ENCODE measurements at places on chromosomes 1 and 21.
A peak's percentile ranks its signal among the peaks of the same experiment; 100 is the strongest.

GRCh38 chr1:63119575-63120155, 202.7 kb upstream of the FOXD3 start:
- DNase-seq, result no peak

GRCh38 chr21:34878940-34879339, 170.2 kb downstream of the RUNX1 start:
- DNase-seq, result no peak

DNA sequence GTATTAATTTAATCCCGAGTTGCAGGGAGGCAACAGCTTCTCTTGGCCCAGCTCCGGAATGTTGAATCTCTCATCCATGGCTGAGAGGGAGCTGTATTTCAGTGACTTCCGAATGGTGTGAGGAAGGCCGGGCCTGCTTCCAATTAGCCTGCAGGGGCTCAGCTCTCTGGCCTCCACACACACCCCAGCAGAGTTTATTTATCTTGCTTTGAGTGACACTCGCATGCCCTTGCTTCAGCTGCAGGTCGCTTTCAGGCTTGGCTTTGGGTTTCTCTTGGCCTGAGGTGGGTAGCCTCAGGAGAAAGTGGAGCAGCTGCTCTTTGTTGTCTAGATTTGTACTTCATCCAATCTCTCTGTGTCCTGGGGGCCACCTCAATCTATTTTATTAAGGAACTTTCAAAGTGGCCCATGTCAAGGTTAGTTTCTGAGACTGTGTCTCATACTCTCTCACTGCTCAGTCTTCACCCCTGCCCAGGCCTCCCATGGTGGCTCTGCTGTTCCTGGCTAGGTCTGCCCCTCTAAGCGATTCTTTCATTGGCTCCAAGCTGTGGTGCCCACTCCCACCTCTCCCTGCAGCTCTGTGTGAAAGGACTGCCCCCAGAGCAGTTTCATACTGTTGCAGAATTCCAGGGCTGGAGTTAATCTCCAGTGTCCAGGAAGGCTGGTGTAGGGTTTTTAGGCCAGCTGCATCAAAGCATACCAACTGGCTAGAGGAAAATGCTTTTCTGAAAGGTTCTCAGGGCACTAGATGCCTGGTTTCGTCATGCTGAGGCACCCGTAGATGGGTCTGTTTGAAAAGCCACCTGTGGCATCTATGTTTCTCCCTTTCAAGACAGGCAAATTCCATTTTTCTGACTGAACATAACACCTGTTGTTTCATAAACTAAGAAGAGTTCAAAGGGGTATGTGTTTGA, 153.5 kb downstream of the PLXNA2 start:
- DNase-seq, result peak; percentile 77

DNA sequence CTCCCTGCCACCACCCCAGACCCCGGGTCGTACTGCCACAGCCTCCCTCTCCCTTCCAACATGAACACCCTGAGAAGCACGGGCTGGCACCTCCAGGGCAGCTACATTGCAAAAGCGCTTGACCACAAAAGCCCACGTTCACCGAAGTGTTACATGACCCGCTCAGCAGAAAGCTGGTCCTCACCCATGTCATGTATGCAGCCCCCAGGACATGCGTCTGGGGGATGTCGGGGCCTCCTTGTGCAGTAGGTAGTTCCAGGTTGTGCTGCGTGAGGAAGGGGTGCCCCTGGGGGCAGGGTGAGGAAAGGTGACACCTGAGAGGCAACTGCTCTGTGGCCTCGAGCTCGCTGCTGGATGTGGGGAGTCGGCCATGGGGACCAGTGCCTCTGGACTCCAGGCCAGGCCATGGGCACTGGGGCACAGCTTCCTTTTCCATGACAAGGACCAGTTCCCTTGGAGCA, 102.0 kb upstream of the C1orf174 start:
- DNase-seq, result no peak

DNA sequence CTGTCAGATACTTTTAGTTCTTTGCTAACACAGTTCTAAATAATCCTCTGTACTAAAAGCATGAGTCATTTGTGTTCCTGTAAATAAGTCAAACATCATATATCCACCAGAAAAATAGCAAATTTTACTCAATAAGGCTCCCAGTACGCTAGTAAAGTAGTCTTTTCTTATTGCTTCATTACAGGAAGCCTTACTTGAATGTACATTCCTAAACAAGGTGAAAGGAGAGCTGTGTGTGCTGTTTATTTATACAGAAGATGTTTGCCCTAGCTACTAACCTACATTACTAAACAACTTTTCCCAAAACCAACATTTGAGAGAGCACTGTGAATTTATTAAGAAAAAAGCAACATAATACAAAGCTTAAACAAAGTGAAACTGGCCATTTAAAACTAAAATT, 52.0 kb downstream of the ZNHIT6 start:
- DNase-seq, result no peak

GRCh38 chr1:154466921-154467417, 35.0 kb upstream of the TDRD10 start:
- DNase-seq, result no peak

DNA sequence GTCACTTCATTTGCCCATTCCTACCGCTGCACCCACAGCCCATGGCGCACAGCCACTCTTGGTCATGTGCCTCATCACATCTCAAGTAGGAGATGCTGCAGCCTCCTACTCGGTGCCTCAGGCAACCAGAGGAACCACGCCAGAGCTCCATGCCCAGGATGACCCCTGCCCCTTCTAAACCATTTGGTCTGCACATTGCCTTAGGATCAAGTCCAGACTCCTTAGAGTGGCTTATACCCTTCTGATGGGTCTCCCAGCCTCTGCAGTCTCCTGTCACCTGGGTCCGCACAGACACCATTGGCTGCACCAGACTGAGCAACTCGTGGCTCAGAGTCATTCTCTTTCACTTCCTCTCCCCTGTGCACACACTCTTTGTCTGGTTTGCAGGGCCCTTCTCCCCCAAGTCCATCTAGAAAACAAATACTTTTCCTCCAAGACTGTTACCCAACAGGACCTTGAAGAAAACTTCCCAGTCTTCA, 2.2 kb upstream of the ADORA3 start:
- DNase-seq, result no peak

GRCh38 chr1:169395955-169396354, 28.0 kb downstream of the BLZF1 start:
- DNase-seq, result no peak

- DNase-seq, result no peak
Measured at GRCh38 chr1:214473387-214473786, 78.0 kb downstream of the PTPN14 start.

DNA sequence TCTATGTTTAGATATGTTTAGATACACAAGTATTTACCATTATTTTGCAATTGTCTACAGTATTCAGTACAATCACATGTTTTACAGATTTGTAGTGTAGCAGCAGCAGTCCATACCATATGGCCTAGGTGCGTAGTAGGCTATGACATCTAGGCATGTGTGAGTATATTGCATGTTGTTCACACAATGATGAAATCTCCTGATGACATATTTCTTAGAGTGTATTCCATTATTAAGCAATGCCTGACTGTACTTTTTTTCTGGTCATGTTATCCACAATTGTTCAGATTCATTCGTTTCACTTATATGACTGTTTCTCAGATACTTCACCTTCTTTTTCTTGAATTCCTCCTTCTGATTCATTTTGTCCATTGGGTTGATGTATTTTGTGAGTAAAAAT, 9.9 kb upstream of the BACE2 start:
- no peak for DNase-seq

GRCh38 chr1:166950156-166950555, 25.2 kb downstream of the ILDR2 start:
- no peak for DNase-seq

GRCh38 chr1:229004066-229004833, 266.7 kb upstream of the RAB4A start:
- DNase-seq, result no peak

GRCh38 chr1:234144901-234145300, 228.4 kb upstream of the COA6 start:
- DNase-seq, result no peak

- DNase-seq, result no peak
Measured at GRCh38 chr1:228216371-228217320, 8.8 kb downstream of the OBSCN start.

- DNase-seq, result no peak
Measured at GRCh38 chr21:25402134-25402961, 204.9 kb downstream of the MRPL39 start.

GRCh38 chr1:205920861-205921569, 22.2 kb downstream of the SLC26A9 start:
- DNase-seq, result no peak

GRCh38 chr1:99726407-99726806, 40.0 kb downstream of the FRRS1 start:
- DNase-seq, result no peak

All from thymus (tissue), 14 donors.